ENCODE measurements at places on chromosomes 12 and 14.

DNA sequence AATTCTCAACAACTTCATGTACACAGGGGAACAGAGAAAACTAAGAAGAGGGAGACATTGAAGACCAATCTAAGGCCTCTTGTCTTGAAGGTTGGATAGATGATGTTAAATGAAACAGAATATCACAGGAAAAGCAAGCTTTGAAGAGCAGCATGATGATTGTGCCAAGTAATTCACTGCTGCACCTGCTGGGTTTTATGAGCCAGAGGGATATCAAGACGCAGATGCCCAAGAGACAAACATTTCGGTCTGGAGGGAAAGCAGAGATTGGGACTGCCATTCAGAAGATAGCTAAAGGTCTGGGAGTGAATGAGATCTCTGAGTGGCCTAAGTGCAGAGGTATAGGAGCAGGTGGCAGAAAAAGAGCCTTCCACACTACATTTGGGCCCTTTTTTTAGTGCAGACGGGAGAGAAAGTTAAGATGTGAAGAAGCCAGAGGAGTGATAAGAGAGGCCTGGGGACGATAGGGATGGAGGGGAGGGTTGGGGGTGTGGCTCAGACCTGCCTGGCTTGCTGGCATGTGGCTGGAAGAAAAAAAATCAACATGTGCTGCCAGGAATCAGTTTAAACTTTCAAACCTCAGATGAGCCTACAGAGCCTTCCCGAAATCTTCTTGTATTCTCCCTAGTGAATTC is 200.6 kb downstream of the AEBP2 start:
- DNase-seq: no peak

DNA sequence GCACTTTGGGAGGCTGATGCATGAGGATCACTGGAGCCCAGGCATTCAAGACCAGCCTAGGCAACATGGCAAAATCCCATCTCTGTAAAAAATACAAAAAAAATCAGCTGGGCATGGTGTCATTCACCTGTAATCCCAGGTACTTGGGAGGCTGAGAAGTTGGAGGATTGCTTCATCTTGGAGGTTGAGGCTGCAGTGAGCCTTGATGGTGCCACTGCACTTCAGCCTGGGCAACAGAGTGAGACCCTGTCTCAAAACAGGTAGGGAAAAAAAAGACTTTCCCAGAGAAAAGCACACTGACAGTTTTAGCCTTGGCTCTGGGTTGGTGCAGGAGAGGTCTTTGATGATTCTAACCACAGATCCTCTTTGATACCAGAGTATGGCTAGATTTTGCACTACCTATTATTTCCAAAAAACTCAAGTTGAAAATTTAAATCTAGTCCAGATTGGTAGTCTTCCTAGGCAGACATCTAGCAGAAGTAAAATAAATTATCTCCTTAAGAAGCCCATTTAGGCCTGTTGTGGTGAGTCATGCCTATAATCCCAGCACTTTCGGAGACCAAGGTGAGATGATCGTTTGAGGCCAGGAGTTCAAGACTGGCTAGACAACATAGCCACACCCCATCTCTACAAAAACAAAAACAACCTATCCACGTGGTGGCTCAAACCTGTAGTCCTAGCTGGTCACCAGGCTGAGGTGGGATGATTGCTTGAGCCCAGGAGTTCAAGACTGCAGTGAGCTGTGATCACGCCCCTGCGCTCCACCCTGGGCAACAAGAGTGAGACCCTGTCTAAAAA is 18.6 kb downstream of the LARP4 start:
- no peak for DNase-seq

DNA sequence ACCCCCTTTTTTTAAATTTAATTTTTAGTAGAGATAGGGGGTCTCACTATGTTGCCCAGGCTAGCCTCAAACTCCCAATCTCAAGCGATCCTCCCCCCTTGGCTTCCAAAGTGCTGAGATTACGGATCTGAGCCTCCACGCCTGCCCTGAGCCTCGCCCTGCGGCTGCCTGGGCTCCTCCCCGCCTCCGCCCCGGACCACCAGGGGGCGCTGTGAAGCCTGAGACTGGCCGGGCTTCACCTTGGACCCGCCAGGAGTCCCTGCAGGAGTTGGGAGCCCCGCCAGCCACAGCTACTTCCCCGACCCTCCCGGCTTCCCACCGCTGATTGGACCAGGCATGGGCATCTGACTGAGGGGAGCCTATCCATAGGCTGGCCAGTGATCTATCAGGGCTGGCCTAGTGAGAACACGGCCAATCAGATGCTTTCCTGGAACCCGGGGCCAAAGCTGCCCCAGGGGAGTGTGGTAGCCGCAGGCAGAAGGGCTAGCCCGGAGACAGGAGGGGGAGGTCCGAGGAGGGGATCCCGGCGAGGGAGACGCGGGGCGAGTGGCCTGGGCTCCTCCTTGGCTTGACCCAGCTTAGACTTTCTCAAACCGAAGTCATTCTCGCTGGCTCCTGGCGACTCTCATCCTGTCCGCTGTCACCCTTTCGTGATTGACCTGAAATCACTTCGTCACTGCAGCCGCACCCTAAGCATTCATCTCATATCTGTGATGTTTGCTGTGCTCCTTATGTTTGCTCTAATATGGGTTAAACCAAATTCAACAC is 15.1 kb upstream of the ANKRD9 start:
- no peak for DNase-seq

- DNase-seq: no peak
Measured at GRCh38 chr14:90521084-90521929, 124.5 kb downstream of the CALM1 start.

- no peak for DNase-seq
Measured at GRCh38 chr14:54166049-54166950, 209.7 kb upstream of the BMP4 start.

GRCh38 chr12:188910-189621 is 24.9 kb downstream of the SLC6A12 start:
- no peak for DNase-seq

DNA sequence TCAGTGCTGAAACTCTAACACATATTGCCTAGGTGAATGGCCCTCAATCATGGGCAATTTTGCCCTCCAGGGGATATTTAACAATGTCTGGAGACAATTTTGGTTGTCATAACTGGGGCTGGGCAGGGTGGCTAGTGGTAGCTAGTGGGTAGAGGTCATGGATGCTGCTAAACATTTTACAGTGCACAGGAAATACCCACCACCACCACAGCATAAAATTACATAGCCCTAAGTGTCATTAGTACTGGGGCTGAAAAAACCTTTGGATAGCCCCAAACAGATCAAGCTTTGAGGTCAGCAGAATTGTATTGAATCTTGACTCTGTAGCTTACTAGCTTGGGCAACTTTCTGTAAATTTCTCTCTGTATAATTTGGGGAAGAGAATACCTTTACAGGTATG is 758.0 kb downstream of the BCL11B start:
- DNase-seq: no peak

- no peak for DNase-seq
Measured at GRCh38 chr14:77812028-77812427, 12.1 kb downstream of the ADCK1 start.

GRCh38 chr12:99619389-99620158 is 28.0 kb upstream of the GARIN6 start:
- DNase-seq: no peak

DNA sequence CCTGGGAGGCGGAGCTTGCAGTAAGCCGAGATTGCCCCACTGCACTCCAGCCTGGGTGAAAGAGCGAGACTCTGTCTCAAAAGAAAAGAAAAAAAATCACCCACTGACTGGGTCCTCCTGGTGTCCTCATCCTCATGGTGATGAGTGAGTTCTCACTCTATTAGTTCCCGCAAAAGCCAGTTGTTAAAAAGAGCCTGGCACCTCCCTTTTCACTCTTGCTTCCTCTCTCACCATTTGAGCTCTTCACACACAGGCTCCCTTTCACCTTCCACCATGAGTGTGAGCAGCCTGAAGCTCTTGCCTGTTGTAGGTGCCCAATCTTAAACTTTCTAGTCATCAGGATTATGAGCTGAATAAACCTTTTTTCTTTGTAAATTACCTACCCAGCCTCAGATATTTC is 176.4 kb downstream of the SLC38A4 start:
- no peak for DNase-seq

All from cortex of kidney (tissue), 1 donor.